ENCODE measurements at places on chromosomes 4 and X.

- no peak for DNase-seq
Measured at GRCh38 chr4:80425124-80426100, 89.9 kb downstream of the CFAP299 start.

GRCh38 chrX:129925305-129926092 lies 19.5 kb downstream of the UTP14A start:
- DNase-seq: peak; percentile 13

GRCh38 chr4:67035501-67035900 lies 509.8 kb downstream of the CENPC start:
- peak; percentile 5 for DNase-seq

- no peak for DNase-seq
Measured at GRCh38 chrX:134452596-134452995, 7.4 kb upstream of the HPRT1 start.

- DNase-seq: no peak
Measured at GRCh38 chrX:110172215-110172614, 145.7 kb downstream of the AMMECR1 start.

GRCh38 chr4:153619811-153620210 lies 64.3 kb upstream of the TLR2 start:
- no peak for DNase-seq

DNA sequence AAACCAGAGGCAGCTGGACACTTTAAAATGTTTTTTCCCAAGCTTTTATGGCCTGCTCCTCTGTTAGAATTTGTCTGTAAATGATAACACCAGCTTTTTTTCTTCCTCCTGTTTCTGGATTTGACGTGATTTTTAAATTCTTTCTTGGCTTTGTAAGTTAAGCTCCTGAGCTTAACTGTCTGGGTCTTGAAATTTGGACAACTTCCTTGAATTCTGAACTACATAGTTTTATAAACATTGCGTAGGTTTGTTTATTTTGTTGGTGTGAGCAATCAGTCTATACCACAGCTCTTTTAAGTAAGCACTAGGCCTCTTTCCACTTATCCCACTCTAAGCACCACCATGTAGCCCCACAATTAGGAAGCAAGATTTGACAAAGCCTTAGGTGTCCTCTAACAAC lies 144.4 kb upstream of the GUCY1A1 start:
- no peak for DNase-seq

DNA sequence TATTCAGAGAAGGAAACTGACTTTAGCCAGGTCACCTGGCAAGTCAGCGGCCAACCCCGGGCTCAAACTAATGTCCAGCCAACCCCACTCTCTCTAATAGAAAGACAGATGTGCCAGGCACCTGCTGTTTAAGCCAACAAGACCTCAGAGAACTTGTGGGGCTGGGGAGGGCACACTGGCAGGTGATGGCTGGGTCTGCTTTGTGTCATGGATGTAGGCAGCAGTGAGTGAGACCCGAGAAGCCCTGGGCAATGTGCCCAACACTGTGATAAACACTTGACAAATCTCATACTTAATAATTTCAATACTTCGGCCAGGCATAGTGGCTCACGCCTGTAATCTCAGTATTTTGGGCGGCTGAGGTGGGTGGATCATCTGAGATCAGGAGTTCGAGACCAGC lies 9.0 kb upstream of the CD99L2 start:
- DNase-seq: no peak

DNA sequence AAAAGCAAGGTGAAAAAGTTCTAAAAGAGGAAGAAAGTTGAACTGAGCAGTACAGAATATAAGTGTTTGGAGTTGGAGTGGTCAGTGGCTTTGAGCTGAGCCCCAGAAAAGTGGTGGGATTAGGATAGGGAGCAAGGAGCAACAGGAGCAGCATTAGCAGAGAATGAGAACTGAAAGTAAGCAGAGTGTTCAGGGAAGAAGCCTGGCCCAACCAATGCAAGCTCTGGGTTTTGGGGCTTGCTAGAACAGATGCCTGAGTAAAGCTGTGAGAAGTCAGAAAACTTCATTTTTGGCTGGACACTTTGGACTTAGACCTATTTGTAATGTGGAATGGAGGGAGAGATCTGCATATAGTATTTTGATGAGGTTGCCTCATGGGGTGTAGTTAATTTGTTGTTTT lies 17.8 kb downstream of the JADE1 start:
- no peak for DNase-seq

GRCh38 chrX:107452581-107452980 lies 3.1 kb downstream of the FRMPD3 start:
- DNase-seq: no peak

GRCh38 chr4:41282366-41282765 lies 25.6 kb downstream of the UCHL1 start:
- no peak for DNase-seq

GRCh38 chr4:163132469-163133218 lies 34.0 kb downstream of the NAF1 start:
- no peak for DNase-seq

DNA sequence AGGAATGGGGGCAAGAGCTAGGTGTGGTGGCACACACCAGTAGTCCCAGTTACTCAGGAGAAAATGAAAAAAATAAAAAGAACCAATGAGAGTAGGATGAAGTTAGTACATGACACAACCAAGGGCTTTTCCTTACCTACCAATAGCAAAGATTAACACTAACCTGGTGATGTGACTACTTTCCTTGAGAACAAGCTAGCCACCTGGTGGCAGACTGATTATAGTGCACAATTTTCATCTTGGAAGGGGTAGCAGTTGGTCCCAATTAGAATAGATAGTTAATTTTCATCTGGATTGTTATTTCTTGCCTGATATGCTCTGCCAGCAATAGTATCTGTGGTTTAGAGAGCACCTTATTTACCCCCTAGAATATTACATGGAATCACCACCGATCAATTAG lies 1216.8 kb upstream of the PABPC4L start:
- DNase-seq: no peak

DNA sequence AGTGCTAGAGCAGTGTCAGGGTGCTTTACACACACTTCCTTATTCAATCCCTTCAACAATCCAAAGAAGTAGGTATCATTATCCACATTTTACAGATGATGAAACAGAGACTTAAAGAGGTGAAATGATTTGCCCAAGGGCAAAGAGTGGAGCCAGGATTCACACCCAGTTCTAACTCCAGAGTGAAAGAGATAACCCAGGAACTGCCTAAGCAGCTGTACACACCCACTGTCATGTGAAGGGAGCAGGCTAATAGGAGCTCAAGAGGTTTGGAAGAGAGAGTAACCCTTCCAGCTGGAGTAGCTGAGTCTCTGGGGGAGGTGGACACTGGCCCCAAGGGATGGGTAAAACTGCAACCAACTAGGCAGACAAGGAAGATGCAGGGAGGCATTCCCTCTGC lies 92.5 kb downstream of the FBXL5 start:
- no peak for DNase-seq

DNA sequence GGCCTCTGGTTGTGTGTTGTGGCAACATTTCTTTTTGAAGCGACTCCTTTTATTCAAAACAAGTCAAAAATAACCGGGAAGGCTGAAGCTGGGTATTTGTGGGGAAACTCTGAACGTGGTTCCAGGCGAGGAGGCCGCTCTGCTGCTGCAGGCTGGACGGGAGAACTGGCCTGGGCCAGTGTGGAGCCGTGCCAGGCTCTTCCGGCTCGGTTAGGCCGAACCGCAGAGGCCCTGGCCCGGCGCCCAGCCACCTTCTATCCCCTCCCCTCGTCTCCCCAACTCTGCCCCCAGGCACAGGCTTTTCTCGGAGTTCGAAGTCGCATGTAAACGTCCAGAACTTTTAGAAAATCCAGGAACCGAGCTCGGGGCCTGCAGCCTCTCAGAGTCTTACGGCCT lies 2.4 kb upstream of the BCOR start:
- no peak for DNase-seq

GRCh38 chr4:105957680-105958079 lies 62.4 kb downstream of the NPNT start:
- DNase-seq: no peak

GRCh38 chr4:156374069-156374468 lies 420.4 kb upstream of the CTSO start:
- DNase-seq: no peak

GRCh38 chr4:41632481-41633073 lies 94.6 kb downstream of the LIMCH1 start:
- no peak for DNase-seq

- DNase-seq: peak; percentile 87
Measured at GRCh38 chr4:127632420-127633403, at the start of gene INTU. TSS of gene INTU (plus strand) at chr4:127632957. CDS start at chr4:127633035, 78 bp downstream.

DNA sequence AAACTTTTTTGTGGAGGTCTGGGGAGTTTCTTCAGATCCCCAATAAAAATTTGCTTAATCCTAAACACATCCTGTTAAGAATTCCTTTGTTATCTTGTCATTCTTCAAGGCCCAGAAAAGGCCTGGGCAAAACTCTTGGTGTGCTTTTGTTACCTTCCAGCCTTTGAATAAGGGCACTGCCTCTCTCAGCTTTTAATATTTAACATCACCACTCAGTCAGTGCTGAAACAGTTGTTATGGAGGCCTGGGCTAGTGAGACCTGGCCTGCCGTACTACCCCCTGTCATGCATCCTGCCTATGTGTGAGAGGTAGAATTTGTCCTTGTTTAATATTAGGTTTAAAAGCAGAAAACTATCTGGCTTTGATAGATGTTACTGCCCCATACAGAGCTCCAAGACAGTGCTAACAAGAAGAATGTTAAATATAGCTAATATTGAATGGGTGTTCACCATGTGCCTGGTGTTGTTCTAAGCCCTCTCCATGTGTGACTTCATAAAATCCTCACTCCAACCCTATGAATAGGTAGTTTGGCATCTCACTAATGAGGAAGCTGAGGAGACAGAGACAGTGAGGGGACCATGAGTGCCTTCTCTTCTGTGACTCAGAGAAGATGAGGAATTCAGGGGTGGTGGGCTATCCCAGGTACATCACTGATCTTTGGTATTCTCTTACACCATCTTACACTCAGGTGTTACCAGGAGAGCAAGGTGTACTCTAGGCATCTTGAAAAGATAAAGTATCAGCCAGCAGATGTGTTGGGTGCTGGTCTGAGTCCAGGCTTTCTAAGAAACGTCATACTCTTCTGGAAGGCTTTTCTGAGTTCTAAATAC lies 6.2 kb downstream of the PPP1R2C start:
- DNase-seq: peak; percentile 4

GRCh38 chr4:147581606-147582350 lies 35.4 kb upstream of the TMEM184C start:
- no peak for DNase-seq

- DNase-seq: no peak
Measured at GRCh38 chr4:158945529-158946108, 157.3 kb upstream of the RAPGEF2 start.

DNA sequence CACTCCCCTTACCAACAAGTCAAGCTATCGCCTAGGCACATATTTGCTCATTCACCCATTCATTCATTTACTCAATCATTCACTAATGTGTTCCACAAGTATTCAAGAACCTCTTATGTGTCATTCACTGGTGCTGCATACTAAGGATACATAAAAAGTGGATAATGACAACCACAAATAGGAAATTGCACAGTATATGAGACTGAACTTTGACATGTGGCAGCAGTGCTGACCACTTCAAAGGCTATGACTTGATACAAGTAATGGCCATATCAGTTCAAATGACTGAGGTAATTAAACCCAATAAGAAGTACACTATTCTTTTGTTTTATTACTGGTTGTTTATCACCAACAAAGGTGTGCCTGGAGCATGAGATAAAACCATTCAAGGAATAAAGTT lies 282.5 kb downstream of the KLHL13 start:
- DNase-seq: no peak

DNA sequence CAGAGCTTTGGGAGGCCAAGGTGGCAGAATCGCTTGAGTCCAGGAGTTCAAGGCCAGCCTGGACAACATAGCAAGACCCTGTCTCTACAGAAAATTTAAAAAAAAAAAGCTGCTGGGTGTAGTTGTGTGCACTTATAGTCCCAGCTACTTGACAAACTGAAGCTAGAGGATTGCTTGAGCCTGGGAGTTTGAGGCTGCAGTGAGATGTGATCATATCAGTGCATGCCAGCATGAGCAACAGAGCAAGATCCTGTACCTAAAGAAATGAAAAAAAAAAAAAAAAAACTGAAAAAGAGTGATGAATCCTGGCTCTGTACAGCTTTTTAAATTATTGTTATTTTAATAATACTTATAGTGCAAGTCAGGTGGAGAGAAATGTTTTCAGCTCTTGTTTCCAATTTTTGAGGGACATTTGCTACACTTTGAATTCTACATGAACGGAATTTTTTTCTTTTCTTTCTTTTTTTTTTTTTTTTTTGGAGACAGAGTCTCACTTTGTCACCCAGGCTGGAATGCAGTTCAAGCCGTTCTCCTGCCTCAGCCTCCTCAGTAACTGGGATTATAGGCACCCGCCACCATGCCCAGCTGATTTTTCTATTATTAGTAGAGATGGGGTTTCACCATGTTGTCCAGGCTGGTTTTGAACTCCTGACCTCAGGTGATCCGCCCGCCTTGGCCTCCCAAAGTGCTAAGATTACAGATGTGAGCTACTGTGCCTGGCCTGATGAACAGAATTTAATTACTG lies 215.6 kb downstream of the FSTL5 start:
- DNase-seq: no peak

- no peak for DNase-seq
Measured at GRCh38 chr4:149702414-149703293, 113.0 kb downstream of the IQCM start.

DNA sequence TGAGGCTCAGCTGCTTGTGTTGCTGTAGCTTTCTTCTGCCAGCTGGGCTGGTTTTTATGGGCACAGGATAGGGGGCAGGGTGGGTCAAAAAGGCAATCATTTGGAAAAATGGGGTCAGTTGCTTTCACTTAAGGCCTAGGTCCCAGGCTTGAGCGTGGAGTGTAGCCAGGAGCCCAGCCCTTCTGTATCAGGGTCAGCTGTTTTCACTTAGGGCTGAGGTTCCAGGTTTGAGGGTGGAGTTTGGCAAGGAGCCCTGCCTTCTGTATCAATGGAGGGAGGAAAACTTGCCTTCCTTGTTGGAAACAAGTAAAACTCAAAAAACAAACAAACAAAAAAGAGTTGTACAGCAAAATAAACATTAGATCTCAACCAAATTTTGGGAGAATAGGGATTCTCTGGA lies 37.0 kb upstream of the UGT8 start:
- no peak for DNase-seq

DNA sequence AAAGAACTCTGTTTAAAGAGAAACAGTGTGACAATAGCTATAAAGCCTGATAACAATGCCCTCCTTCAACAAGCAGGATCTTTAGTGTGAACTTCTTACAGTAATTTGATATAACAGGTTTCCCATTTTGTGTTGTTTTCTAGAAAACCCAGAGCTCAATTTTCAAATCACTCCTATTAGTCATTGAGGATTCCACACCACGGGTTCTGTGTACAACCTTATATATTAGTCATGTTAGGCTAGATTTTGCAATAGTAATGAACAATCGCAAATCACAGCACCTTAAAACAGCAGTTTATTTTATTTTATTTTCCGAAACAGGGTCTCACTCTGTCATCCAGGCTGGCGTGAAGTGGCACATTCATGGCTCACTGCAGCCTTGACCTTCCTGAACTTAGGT lies 1020.9 kb upstream of the INTU start:
- no peak for DNase-seq

- no peak for DNase-seq
Measured at GRCh38 chrX:121902463-121902862, 855.1 kb downstream of the GLUD2 start.

All from RCC 7860 (cell line).